ENCODE measurements at places on chromosomes 4 and X.

DNA sequence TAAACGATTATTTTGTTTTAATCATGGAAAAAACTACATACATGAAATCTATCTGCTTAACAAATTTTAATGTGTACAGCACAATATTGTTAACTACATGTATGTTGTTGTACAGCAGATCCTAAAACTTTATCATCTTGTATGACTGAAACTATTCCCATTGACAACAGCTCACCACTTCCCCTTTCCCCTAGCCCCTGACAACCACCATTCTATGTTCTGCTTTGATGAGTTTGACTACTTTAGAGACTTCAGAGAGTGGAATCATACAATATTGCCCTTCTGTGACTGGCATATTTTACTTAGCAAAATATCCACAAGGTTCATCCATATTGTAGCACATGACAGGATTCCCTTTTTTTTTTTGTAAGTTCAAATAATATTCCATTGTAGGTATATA is 185.9 kb downstream of the CFAP299 start:
- DNase-seq = no peak

DNA sequence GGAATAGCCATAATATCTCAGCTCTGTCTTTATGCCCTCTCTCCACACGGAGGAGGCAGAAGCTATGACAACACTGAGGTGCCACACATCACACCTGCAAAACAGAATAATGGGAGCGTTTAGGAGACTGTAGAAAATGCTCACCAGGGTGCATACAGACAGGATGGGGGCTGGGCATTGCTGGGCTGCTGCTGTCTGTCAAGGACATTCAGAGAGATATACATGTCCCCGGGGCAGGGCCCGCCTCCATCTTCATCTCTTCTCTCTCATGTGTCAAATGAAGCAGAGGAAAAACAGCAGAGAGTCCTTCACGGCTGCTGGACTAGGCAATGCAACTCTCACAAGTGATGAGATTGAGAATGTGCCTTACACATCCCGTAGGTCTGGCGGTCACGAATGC is 65.3 kb upstream of the DHRSX start:
- no peak for DNase-seq

DNA sequence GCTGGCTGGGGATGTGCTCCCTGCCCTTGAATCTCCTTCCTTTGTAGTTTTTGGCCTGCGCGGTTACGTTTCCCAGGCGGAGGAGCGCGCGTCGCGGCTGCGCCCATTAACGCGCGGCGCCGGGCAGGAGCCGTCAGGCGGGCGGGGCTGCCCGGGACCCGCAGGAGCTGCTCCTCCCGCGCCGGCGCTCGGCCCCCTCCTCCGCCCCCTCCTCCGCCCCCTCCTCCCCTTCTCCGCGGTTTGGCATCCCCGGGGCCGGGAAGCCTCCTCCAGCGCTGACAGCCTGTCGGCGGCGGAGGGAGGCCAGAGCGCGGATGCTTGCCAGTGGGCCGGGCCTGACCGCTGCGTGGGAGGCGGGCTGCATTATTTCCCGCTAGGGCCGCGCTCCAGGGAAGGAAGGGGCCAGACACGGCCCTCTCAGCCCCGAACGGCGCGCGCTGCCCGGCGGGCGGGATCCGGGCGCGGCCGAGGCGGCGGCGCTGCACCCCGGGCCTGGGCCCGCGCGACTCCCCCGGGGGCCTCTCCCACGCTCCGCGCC is at the start of gene DCLK2:
Gene DCLK2, plus strand, starts transcription at position 405 of the 538 bp plus-strand sequence. CDS start 583 bp downstream, outside the sequence.
- DNase-seq = no peak

GRCh38 chr4:102263024-102263787 is 82.1 kb downstream of the SLC39A8 start:
- DNase-seq = no peak

DNA sequence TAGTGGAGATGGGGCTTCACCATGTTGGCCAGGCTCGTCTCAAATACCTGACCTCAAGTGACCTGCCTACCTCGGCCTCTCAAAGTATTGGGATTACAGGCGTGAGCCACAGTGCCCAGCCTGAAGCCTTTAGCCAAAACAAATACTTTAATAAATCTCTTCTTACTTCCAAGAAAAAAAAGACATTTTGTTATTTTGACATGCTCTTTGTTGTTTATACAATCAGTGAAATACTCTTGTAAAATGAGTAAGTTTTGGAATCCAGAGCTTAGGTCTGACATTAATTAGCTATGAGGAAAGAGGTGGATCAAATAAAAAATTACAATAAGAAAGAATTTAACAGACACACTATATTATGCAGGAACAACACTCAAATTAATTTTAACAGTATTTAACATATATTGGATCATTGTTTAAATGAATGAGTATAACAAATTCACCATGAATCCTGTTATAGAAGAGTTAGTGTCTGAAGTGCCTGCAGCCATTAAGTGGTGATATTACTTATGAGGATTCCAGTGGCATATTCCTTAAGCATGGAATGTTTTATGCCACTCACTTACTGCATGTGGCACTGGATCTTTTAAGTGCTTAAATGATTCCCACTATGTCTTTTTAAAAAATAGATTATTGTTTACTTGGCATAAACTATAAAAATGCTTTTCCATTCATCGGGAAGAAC is 260.1 kb upstream of the GIMD1 start:
- DNase-seq = no peak

Measured in hematopoietic multipotent progenitor cell treated with erythropoietin and hydrocortisone succinate and interleukin-3 and kit ligand, for 8 days (in vitro differentiated cells).